MCF 10A (cell line): ENCODE measurements at places on chromosomes 2 and 18. TPM values are rescaled to one million over a fixed set of nuclear protein-coding genes. Genes with fewer than 3 reads are reported as not detected.

The ADD2 gene
- 0.23 and 0.34 TPM in 2 replicates for total RNA-seq

The STPG4 gene
- 0.83 TPM in 1 of 2 replicates, not detected in the other for total RNA-seq

The MYO3B gene
- not detected in 2 replicates for total RNA-seq

The CFAP210 gene
- total RNA-seq = not detected in 2 replicates

GRCh38 chr2:181955010-181955409 lies 30.6 kb upstream of the PPP1R1C start:
- peak; percentile 61 for DNase-seq

GRCh38 chr2:108805782-108806181 lies 19.2 kb downstream of the CCDC138 start:
- DNase-seq = no peak

DNA sequence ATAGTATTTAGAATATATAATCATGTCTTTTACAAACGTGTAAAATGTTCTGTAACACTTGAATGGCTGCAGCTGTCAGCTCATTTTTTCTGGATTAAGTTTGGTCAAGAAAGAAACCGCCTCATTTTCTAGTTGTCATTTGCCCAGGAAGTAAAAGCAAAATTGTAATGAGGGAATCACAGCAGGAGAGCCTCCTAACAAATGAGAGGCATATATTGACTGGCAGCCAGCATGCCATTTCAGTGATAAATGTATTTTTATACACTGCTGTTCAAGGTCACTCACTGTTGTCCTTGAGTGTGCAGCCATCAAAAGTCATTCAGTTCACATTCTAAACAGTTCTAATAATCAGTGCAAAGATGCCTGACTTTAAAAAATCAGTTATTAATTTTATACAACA lies 144.3 kb upstream of the BOD1L2 start:
- DNase-seq = no peak

GRCh38 chr2:7969756-7970515 lies 711.9 kb upstream of the ID2 start:
- DNase-seq = no peak
